ENCODE measurements at places on chromosomes 5 and 9.

- no peak for DNase-seq
Measured at GRCh38 chr9:135084881-135085760, 2.3 kb upstream of the OLFM1 start.

GRCh38 chr5:159837860-159838259 lies 78.4 kb upstream of the ADRA1B start:
- DNase-seq: no peak

DNA sequence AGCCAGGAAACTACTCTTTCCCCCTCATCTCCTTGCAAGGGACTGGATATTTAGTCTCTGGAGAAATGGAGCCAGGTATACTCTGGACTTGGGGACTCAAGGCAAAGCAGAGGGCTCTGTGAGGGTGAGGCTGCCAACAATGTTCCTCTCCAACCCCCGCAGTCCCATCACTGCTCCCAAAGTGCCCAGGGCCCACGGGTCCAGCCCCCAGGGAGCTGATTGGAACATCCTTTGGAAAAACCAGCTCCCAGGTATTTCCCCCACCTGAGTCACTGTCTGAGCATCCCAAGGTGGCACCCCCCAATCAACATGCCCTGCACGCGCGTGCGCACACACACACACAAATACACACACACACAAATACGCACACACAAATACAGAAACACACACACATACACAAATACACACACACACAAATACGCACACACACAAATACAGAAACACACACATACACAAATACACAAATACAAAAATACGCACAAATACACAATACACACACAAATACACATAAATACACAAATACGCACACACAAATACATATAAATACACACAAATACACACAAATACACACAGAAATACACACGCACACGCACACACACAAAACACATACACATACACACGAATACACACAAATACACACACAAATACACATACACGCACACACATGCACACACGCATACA lies 137.4 kb downstream of the DAB2IP start:
- no peak for DNase-seq

- no peak for DNase-seq
Measured at GRCh38 chr9:109254317-109254716, 66.5 kb downstream of the EPB41L4B start.

DNA sequence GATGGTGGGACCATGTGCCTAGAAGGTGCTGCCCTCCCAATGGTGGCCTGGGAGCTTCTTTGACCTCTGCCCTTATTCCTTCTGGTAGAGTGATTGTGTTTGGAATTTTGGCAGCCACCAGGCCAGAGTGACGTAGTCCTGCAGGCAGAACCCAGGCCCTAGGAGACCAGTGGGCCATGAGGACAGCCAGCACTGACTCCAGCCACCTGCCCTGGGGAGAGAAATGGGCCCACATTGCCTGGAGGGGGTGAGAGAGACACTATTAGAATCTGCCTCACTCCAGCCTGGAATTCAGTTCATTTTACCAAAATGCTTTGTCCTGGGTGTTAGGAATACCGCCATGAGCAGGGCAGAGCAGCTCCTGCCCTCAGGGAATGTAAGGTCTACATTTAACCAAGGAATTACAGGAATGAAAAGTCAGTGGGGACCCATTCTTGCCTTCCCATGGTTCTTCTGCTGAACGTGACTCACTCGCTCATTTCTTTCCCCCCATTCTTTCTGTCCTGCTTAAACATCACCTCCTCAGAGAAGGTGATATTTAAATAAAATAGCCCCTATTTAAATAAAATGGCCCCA lies 5.5 kb upstream of the COL27A1 start:
- DNase-seq: no peak

GRCh38 chr5:60494635-60495034 lies 205.3 kb downstream of the DEPDC1B start:
- DNase-seq: no peak

- DNase-seq: no peak
Measured at GRCh38 chr5:5671823-5672222, 249.3 kb downstream of the ICE1 start.

GRCh38 chr9:10961883-10962282 lies 349.1 kb upstream of the PTPRD start:
- no peak for DNase-seq

DNA sequence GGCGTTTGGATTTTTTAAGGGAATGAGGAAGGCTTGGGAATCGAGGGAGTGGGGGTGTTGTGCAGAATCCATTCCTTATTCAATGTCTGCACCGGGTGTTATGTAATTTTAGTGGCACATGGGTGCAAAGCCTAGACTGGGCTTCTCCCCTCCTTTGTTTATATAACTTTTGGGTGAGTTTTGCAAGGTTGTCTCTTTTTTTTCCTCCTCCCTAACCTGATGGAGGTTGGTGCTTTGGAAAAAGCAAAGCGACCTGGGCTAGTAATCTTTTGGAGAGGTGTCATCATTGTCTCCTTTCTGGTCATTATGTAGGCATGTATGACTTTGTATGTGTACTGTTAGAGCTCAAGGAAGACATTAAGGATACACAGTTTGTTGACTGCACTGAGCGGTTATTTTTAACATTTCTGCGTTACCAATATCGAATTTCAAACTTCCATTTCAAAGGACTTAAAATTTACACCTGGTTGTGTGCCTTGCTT lies 3.1 kb downstream of the SMARCA2 start:
- no peak for DNase-seq

- DNase-seq: no peak
Measured at GRCh38 chr5:91443761-91444467, 60.8 kb upstream of the ARRDC3 start.

- DNase-seq: no peak
Measured at GRCh38 chr5:180602481-180603075, 11.3 kb upstream of the SCGB3A1 start.

- no peak for DNase-seq
Measured at GRCh38 chr9:93319992-93320500, 131.4 kb upstream of the FAM120A start.

DNA sequence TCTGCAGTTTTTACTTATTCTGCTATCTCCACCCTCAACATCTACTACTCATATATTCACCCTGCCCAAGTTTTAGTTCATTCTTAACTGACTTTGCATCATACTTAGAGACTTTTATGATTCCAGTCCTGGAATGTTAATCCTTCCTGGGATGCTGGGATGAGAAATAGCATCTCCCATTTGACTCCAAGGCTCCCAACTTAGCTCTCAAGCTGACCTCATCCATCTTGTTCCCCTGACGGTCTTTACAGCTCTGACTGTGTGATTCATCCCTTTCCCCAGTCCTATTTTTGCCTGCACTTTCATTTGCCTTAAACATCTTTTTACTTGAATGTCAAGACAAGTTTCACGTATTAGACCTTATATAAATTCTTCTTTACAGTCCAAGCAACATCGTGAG lies 297.8 kb downstream of the EPB41L4A start:
- DNase-seq: no peak

DNA sequence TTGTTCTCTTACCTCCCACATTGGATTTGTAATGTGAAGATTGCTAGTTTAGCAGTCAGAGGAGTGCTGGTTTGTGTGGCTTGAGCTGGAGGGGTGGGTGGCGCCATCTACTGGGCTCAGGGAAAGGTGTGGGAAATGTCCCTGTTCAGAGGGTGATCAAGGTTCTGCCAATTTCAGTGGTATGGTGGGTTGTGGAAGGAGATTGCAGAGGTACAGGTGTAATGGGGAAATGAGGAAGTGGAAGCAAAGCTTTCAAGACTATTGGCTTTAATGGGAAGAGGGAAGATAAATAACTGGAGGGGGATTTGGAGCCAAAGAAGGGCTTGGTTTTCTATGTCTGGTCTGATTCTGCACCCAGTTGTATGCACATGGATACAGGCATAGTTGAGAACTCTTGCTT lies 76.4 kb downstream of the OSMR start:
- no peak for DNase-seq

DNA sequence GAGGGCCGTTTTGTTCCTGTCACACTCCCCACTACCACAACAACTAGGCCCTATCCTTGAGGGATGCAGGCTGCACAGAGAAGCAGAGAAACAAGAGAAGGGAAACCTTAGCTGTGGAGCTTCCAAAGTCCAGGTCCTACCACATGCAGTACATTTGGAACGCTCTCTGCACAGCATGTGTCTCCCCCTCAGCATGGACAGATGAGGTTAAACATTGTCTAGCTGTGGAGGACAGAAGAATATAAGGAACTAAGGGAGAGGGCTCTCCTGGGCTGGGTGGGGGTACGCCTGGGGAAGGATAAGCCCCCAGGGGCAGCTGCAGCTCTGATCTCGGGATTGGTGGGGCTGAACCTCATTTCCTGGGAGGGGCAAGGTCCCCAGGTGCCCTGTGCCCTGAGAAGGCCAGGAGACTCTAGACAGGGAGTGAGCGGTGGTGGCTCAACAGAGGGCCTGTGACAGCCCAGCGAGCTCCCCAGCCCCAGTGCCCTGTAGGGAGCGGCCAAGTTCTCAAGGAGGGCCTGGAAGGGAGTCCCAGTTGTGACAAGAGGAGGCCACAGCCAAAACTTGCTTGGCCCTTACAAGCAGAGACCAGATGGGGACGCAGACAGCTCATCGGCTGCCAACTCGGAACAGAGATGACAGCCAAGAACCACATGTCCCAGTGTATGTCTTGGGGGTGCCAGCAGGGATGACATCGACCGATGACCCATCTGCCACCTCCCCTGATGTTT lies 30.1 kb downstream of the TSPAN17 start:
- DNase-seq: no peak

DNA sequence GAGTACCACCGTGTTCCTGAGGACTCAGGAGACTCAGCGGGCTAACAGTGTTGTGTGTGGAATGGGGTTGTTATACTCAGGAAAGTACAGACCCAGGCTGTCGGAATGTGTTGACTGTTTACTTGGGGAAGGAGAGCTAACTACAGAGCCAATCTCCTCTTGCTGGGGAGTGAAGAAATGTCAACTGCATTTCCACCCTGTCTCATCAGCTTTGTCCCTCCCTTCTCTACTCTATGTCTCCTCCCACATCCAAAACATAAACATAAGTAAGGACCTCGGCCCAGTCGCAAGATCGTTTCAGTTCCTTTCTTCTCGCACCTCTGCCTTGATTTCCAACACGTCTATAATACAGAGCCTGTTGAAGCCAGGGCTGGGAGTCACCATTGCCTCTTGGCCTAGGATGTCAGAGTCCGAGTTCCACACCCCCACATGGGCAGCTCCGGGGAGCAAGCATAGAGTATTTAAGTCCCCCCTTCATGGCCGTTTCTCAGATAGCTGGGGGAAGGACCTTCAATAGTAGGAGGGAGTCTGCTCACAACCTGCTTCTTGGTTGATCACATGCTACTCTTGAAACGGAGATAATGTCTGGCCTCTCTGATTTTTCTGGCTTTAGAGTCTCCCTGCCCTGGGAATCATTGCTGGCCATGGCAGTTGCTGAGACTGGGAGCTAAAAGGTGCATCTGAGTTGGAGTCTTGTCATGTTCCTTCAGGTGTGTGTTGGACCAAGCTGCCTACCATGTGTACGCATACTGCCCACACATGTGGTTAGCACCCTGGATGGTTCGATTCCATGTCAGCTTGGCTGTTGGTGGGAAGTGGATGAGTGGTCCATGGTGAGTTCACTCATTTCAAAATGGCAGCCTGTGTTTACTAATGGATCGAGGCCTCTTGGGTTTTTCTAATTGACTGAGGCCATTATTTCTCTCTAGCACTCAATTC lies 147.3 kb downstream of the MTX3 start:
- no peak for DNase-seq

GRCh38 chr5:76337953-76338451 lies 65.1 kb upstream of the IQGAP2 start:
- peak; percentile 56 for DNase-seq

- DNase-seq: no peak
Measured at GRCh38 chr5:98787131-98787719, 13.8 kb downstream of the RGMB start.

- DNase-seq: no peak
Measured at GRCh38 chr5:74935752-74936091, 69.5 kb upstream of the FAM169A start.

GRCh38 chr5:139733010-139733688 lies 62.5 kb upstream of the PSD2 start:
- DNase-seq: no peak

DNA sequence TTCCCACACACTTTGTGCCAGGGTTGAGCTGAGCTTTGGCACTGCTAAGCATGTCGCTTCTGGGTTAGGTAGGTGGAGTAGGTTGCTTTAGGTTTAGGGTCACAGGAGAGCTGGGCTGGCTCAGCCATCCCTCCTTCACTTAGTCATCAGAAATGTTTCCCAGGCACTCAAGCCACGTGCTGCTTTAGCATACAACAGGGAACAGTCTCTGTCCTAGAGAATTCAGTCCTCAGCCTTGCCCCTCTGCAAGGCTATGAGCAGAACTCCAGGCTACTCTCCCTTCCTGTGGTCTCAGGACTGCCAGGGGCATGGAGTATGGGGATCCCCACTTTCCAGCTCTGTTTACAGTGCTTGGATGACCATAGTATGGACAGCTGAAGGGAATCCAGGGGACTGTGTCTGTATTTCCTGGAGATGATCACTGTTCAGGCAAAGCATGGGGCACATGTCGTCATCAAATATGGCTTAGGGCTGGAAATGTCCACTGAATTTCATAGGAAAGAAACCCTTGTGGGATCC lies 7.5 kb upstream of the ANKRD33B start:
- DNase-seq: no peak

DNA sequence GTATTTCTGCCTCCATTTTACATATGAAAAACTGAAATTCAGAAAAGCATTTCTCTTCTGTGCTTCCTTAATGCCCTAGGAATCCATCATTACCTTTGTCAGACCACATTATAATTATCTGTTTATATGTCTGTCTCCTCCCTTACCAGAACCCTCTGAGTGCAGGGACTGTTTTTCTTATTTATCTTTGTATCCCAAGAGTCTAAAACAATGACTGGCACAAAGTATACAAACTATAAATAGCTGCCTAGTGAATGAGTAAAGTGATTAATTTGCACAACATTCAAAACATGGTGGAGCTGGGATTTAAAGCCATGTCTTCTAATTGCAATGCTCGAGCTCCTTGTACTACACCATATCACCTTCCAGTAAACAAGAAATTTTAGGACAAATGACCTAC lies 49.3 kb upstream of the HK3 start:
- no peak for DNase-seq

GRCh38 chr5:91635950-91636734 lies 253.0 kb upstream of the ARRDC3 start:
- no peak for DNase-seq

DNA sequence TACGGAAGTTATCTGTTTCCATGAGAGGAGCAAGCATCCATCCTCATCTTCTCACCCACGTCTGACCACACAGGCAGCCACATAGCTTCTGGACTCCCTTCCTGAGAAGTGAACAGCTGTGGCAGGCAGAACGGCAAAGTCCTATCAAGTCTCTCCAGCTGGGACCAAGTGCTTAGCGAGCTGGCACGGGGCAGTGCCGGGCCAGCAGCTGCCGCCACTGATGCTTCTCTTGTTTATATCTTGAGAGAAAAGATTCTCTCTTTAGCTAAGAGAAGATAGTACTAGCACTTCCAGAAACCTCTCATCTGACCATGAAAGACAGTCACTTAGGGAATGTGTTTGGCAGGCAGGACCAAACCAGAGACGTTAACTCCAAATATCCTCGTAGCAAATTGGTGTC lies 37.2 kb downstream of the PLAC8L1 start:
- no peak for DNase-seq
